Inflammatory macrophage treated with lipopolysaccharide for 1 hour (primary cell): ENCODE measurements at places on chromosomes 4 and X.

- DNase-seq: no peak
These were observed 59.2 kb upstream of the CD99 start for GRCh38 chrX:2631743-2632532.

DNA sequence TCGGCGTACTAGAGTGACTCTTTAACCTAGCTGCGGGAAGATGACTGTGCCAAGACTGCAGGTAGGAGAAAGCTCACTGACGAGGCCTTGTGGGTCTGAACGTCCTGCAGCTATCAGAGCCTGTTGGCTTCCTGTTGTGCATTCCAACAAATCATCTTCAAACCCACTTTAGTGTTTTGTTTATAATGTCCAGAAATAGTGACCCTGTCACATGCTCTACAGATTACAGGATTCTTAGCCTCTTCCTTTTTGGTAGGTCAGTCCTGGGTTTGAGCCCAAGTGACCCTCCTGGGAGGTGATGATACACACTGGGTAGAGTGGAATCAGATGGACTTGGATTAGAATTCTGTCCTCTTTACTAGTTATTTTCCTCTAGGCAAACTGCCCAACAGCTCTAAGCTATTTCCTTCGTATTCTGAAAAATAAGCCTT is 33.2 kb downstream of the HTT start:
- DNase-seq: no peak

DNA sequence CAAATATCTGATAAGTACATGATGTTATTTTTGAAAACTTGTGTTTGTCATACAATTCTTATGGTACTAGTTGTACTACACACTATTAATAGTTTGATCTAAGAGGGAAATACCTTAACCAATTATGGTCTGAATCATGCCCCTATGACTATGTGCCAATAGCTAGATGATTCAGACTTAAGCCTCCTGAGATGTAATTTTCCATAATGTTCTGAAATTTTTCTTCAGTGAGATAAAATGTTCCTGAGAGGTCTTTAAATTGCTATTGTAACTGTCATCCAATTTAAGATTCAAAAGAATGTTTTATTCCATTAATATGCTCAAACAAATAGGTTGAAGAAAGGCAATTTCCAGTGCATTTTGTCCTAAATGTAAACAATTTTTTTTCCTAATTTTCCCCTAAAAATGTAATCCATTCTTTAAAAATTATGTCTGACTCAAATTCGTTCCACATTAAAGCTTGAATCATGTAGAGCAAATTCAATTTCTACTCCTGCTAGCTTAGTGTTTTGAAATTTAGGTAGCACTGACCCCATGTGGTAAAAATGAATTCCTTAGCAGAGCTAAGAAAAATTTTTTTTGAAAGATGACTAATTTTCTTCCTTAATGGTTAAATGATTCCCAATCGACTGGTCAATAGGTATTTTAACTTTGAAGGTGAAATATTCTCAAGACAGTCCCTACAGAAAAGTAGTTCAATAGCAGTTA is 49.1 kb downstream of the APOOL start:
- peak; percentile 2 for DNase-seq

DNA sequence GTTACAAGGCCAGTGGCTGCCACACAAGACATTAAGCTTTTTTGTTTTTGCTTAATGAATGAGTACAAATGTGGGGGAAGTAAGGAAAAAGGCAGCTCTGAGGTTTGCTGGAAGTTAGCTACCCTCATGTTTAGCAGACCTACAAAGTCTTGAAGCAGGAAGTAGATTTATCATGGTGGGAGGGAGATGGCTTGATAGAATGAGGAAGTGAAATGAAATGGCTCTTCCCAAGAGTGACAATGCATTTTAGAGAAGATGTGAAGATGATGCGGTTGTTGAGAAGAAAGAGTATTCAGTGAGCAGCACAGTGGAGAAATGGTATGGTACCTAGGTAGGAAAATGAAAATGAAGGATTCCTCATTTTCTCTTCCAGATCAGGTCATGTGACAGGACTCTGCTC is 108.0 kb downstream of the SLIT2 start:
- DNase-seq: no peak

- DNase-seq: no peak
These were observed 124.0 kb downstream of the PTPN13 start for GRCh38 chr4:86718152-86718551.

GRCh38 chrX:48826876-48827653 is 752 bp downstream of the ERAS start:
- no peak for DNase-seq

DNA sequence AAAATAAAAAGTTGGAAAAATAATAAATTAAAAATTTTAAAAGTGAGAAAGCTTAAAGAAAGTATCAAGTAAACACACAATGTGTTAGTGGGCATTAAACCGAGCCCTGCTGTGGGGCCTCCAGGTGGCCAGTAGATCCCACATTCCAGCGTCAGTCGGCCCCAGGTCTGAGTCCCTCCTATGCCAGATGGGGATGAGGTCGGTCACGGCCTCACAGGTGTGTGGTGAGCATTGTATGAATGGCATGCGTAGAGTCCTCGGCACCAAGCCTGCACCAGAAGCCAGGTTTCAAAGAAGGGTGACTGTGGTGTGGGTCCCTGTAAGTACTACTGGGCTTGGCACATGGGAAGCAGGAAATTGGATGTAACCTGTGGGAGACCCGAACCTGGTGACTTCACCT is 75.6 kb upstream of the MSX1 start:
- no peak for DNase-seq

GRCh38 chrX:154022108-154022507 is 2.4 kb upstream of the IRAK1 start:
- no peak for DNase-seq

DNA sequence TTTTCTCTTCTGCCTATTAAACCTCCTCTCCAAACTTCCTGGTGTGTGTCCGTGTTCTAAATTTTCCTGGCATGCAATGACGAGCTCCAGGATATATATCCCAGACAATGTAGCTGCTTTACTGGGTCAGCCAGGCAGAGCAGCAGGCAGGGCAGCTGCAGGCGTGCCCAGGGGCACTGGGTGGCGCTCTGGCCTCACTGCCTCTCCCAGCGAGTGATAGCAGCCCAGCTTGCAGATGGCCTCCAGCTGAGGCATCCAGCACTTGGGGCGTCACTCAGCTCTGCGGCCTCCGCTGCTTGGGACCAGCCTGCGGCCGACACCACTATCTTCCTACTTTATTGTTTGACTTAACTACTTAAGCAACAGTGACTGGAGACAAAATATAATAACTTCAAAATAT is 23.0 kb upstream of the UBA6 start:
- DNase-seq: no peak

- DNase-seq: no peak
These were observed 26.4 kb upstream of the FGFBP2 start for GRCh38 chr4:15989424-15989823.

GRCh38 chr4:139912445-139912844 is 241.5 kb downstream of the MAML3 start:
- DNase-seq: no peak

GRCh38 chrX:16005917-16006316 is 117.4 kb upstream of the GRPR start:
- DNase-seq: no peak

DNA sequence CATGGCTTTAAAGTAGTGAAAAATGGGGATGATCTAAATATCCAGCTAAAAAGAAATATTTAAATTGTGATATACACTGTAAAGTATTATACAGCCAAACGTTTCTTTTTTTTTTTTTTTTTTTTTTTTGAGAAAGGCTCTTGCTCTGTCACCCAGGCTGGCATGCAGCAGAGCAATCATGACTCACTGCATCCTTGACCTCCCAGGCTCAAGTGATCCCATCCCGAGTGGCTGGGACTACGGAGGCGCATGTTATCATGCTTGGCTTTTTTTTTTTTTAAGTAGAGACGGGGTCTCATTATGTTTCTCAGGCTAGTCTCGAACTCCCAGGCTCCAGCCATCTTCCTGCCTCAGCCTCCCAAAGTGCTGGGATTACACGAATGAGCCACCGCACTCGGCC is 17.1 kb downstream of the SMIM14 start:
- DNase-seq: no peak

GRCh38 chr4:127846061-127846460 is 34.6 kb upstream of the PLK4 start:
- no peak for DNase-seq

DNA sequence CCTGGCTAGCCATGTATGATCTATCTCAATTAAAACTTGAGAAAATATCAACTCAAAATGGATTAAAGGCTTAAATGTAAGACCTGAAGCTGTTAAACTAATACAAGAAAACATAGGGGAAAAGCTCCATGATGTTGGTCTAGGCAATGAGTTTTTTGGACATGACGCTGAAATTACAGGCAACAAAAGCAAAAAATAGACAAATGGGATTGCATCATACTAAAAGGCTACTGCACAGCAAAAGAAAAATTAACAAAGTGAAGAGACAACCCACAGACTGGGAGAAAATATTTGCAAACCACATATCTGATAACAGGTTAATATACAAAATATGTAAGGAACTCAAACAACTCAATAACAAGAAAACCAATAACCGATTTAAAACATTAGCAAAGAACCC is 8.4 kb downstream of the GC start:
- DNase-seq: no peak

DNA sequence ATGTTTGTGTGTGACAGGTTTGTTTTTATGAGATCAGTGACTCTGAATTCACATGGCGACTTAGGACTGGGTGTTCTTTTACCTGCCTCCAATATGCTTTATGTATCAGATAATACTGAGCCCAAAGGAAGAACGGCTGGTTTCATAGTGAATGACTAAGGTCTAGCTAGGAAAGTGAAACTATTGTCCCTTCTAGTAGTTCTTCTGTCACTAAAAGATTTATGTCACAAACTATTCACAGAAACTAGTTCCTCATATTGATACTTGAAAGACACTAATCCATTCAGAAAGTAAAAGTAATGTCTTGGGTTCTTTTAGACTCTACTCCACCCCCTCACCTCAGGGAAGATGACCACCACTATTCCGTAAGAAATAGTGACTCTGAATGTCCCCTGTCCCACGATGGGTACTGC is 81.7 kb downstream of the EGF start:
- DNase-seq: peak; percentile 58

DNA sequence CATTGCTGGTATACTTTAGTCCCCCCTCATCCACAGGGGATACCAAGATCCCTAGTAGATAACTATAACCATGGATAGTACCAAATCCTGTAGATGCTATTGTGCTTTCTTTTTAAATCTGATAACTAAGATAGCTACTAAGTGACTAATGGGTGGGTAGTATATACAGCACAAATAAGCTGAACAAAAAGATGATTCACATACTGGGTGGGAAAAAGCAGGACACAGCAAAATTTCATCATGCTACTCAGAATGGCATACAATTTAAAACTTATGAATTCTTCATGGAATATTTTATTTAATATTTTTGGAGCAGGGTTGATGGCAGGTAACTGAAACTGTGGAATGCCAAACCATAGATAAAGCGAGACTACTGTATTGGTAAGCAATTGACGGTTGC is 161.6 kb downstream of the IL15 start:
- no peak for DNase-seq

DNA sequence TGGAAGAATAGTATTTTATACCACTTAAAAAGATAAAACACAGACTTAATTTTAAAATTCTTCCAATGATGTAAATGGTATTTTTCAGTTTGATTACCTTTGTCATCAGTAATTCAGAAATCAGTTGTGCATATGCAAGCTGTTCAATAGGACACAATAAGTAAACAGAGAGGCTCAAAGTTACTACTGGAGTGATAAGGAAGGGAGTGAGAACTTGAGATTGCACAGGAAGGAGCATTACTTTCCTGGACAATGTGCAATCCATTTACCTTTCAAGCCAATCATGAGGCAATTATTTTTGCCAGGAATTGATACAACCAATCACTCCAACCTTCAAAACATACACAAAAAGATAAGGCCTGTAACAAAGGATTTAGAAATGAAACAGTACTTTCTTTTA is 1024.3 kb downstream of the RAPGEF2 start:
- no peak for DNase-seq

DNA sequence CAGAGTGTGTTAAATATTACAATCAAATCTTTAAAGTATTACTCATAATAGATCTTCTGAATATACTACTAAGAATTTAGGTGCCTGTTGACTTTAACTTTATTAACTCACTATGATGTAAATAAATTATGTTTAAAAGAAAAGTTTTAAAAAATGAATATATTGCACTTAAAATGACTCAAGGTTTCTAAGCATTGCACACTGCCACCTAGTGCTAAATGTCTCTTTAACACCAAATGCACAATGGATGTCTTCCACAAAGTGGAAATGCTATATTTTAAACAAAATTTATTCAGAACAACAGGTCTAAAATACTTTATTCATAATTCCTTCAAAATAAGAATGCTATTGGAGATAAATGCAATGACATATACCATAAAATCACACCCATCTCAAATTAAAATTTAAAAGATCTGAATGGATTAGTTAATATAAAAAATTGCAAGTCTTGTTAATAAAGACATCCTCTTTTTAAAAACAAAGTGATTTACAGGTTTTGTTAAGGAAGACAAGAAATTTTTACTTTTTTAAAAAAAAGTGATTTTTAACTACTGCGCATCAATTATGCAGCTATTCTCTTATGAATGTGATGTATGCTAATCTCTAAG is 5.5 kb downstream of the INPP4B start:
- peak; percentile 49 for DNase-seq

DNA sequence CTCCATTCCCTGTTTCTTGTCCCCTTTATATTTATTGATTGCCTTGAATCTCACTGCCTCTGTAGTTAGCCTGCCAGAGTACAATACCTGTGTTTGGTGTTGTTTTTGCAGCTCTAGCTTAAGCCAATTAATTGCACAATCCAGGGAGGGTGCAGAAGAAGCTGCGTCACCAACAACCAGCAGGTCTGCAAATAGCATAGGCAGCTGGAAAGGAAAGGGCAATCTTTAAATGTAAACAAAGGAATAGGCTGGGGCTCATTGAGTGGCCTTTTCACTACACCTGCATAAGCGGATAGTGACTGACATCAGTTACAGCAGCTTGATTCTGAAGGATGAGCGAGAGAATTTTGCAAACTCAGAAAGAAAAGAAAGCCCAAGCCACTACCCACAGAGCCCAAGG is 106.8 kb upstream of the RAI2 start:
- no peak for DNase-seq

GRCh38 chr4:8843597-8843996 is 28.0 kb downstream of the HMX1 start:
- DNase-seq: no peak

GRCh38 chr4:121684561-121684960 is 12.2 kb downstream of the ANXA5 start:
- no peak for DNase-seq

GRCh38 chr4:53855581-53856250 is 208.7 kb downstream of the CHIC2 start:
- DNase-seq: peak; percentile 40

DNA sequence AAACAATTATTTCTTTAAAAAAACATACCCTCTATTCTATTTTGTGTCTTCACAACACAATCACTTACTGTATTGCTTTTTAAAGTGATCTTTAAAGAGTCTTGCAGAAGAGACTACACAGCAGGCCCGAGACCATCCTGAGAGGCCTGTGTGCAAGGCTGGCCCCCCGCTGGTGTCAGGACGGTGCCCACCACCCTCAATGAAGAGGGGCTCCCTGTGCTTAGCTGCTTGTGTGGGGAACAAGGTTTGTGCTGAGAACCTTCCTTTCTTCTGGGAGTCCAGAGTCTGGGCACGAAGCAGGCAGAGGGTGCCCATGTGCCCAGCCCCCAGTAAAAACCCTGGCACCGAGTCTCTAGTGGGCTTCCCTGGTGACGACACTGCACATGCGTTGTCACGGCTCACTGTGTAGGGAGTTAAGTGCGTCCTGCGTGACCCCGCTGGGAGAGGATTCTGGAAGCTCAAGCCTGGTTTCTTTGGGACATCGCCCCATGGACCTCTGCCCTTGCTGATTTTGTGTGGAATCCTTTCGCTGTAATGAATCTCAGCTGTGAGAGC is 22.0 kb downstream of the RGS12 start:
- no peak for DNase-seq
